Naive thymus-derived CD4-positive, alpha-beta T cell (primary cell): ENCODE measurements at places on chromosomes 2 and 18. TPM values are rescaled to one million over a fixed set of nuclear protein-coding genes. Genes with fewer than 3 reads are reported as not detected.

- DNase-seq, result no peak
Observed at GRCh38 chr18:8686611-8687010, 18.7 kb upstream of the MTCL1 start.

DNA sequence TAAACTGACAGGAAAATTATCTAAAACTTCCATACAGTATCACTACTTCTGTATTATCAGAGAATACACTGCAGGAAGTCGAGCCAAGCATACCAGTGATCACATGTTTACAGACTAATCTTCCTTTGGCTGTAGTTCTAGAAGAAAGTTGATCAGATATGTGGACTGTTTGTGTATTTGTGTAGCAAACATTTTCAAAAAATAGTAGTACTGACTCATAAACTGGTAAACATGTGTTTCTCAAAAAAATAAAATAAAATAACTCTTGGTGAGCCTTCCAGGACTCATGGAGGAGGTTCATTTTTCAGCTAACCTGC is 148.9 kb upstream of the SLC39A10 start:
- no peak for DNase-seq

Gene EIF2AK2
- total RNA-seq, result 21.2 TPM

Gene SLC40A1
- 36.1 TPM for total RNA-seq

Gene SERPINE2
- total RNA-seq, result 5.2 TPM

GRCh38 chr2:209499069-209499468 is 75.2 kb downstream of the MAP2 start:
- DNase-seq, result no peak

Gene PFN4
- total RNA-seq, result not detected
